ENCODE measurements at places on chromosomes 16 and 17. TPM values are rescaled to one million over a fixed set of nuclear protein-coding genes. Genes with fewer than 3 reads are reported as not detected.
A peak's percentile ranks its signal among the peaks of the same experiment; 100 is the strongest.

DNA sequence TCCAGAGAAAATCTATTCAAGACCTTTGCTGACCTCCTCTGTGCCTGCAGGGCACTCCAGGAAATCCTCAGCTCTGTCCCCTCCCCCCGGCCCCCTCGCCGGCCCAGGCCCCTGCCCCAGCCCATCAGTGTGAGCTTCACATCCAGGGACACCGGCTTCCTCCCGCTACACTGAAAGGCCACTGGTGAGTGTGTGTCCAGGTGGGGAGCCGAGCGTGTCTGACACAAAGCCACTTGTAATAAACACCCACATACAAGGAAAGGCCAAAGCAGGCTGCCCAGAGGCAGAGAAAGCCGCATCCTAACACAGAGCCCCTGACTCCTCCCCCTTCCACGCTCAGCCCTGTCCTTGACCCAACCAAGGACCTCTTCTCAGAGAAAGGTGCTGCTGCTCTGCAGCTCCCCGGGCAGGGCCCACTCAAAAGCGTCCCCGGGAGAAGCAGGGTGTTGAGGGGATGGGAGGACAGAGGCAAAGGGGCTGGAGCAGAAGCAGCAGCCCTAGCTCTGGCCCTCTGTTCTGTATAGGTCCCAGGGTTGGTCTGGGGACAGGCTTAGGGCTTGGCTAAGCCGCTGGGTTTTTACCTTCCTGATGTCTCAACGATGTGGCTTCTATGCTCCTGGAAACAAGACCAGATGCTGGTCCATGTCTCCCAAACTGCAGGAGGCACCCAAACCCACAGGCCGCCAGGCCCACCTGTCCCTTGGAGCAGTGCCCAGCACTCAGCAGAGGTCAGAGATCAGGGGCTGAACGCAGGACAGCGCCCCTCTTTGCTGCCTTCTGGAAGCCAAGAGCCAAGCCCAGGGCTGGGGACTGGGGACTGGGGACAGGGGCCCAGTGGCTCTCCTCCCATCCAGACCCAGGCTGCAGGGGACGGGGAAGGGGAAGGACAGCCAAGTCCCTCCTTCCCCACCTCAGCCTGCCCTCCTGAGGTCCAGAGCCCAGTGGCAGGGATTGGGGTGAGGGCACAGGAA lies 15.3 kb downstream of the MNT start:
- peak overlapping the region; percentile 55 for H3K27ac ChIP-seq
- no peaks in the 10 kb centered on the region for H3K27me3 ChIP-seq
- H3K36me3 ChIP-seq: no peaks in the 10 kb centered on the region
- no peak overlapping the region for H3K4me3 ChIP-seq

DNA sequence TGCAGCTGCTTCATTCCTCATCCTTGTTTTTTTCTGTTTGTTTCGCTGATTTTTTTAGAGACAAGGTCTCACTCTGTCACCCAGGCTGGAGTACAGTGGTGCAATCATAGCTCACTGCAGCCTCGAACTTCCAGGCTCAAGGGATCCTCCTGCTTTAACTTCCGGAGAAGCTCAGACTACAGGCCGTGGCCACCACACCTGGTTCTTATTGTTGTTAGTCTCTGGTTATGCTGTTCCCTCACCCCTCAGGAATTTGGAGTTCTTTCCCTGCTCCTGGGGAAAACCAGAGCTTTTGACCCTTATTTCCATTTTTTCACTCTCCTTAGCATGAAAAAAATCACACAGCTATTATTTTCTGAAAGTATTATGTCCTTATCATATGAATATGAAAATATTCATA lies 1.8 kb downstream of the ODF4 start:
- no peaks in the 10 kb centered on the region for H3K27me3 ChIP-seq
- H3K36me3 ChIP-seq: no peaks in the 10 kb centered on the region

DNA sequence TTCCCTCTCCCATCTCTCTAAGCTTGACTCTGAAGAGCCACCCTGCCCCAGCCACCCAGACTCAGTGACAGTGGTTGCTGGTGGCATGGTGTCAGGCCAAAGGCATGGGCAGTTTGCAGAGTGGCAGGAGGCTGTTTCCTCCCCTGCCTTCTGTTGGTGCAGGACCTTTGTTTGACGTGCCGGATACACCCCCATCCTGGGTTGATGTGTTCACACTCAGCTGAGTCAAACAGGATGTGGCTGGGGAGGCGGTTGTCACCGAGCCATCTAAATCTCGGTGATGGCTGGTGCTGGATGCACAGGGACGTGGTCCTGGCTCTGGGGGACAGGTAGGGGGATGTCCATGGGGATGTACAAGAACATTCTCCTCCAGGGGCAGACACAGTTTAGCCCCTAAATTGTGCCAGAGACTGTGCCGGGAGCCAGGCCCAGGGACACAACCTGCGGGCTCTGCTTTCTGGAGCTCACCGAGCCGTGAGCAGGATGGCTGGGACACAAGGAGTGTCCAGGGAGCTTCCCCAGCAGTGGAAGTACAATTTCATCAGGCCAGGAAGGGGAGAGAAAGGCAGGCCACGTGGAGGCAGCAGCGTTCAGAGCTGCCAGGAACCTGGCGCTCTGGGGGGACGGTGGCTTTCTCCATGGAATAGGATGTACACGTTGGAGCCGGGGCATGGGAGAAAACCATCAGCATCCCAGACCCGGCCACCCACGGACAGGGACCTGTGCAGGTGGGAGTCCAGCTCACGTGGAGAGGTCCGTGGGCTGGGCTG lies 264.2 kb downstream of the SEC14L1 start:
- no peaks in the 10 kb centered on the region for H3K36me3 ChIP-seq
- no peak for DNase-seq
- no peaks in the 10 kb centered on the region for H3K27me3 ChIP-seq
- H3K4me1 ChIP-seq: peaks cover 10% of the 10 kb centered on the region

DNA sequence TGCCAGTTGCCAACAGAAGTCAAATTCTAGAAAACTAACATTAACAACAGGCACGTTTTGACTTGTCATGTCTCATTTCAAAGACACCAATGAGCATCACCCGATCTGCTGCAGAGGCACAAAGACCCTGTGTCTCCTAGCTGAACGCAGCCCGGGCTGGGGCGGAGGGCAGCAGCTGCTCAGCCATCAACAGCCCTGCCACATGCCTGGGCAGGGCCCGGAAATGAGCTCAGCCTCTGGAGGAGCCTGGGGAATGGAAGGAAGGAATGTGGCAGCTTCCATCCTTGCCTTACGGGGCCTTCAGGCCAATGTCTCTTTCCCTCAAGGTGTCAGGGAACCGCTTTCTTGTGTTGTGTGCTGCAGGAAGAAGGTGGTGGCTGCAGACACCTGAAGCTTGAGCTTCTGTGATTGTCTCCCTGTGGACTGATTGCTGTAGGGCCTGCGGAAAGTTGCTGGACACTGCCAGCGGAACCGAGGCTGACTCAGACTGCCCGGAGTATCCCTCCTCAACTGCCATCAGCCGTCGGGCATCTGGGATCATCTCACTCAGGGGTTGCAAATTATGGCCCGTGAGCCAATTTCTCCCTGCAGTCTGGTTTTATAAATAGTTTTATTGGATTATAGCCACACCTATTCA lies 7.3 kb downstream of the CDH13 start:
- peaks cover 4% of the 10 kb centered on the region for H3K27me3 ChIP-seq
- no peak overlapping the region for H3K4me3 ChIP-seq
- DNase-seq: no peak
- H3K4me1 ChIP-seq: peaks cover 16% of the 10 kb centered on the region
- no peaks in the 10 kb centered on the region for H3K36me3 ChIP-seq

DNA sequence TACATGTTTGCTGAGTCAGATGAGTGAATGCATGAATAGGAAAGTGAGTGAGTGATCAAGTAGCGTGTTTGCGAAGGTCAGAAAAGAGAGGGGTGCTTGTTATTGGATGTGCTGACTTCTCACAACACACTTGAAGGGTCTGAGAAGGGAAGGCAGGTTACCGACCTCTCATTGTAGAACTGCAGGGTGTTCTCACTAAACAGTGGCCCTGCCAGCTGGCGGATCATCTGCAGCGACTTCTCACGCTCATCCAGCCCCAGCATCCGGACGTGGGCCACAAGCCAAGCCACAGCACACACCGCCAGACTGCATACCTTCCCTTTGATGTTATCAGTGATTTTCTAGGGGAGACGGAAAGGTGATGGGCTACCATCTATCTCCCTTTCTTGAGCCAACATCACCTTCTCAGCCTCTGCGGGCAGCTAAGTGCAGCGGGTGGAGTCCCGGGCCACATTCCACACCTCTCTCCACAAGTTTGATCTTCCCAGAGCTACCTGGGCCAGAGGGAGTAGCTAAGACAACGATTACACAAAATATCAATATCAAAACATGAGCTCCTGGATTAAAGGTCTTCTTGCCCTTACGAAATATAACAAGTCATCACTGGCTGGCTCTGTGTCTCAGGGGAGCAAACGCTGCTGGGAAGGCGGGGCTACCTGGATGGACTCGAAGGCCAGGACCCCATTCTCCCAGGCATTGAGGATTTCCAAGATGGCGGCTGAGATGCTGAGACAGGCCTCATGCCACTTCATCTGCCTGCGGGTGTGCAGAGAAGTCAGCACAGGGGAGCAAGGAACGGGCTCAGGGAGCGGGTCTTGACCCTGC lies 11.0 kb downstream of the CSF3 start:
- no peak for DNase-seq
- no peak overlapping the region for H3K27ac ChIP-seq
- H3K4me3 ChIP-seq: no peak overlapping the region
- no peaks in the 10 kb centered on the region for H3K4me1 ChIP-seq
- peaks cover 12% of the 10 kb centered on the region for H3K36me3 ChIP-seq

PPP1R1B gene
- 1.5 TPM for total RNA-seq

HSPB9 gene
- total RNA-seq: not detected

SAMD14 gene
- total RNA-seq: 1.3 TPM

WNK4 gene
- 0.54 TPM for total RNA-seq
